ENCODE measurements at places on chromosomes 12 and 14.

DNA sequence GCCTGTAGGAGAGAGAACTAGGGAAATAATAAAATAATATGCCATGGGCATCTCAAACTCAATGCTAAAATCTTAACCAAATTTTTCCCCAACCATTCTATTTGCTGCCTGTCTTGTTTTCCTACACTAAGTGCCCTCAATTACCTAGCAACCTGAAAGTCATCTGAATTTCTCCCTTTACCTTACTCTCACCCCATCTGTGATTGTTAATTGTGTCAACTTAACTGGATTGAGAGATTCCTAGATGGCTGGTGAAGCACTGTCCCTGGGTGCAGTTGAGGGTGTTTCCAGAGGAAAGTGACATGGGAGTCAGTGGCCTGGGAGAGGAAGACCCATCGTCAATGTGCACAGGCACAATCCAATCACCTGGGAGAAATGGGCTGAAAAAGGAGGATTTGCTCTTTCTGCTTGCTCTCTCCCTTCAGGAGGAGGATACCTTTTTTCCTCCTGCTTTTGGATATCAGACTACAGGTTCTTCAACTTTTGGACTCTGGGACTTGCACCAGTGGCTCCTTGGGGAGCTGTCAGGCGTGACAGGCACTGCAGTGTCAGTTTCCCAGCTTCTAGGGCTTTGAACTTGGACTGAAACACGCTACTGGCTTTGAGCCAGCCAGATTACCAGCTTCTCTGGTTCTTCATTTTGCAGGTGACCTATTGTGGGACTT lies 100.1 kb downstream of the PPP1R12A start:
- DNase-seq = no peak

- no peak for DNase-seq
These were observed 765 bp downstream of the TMEM120B start for GRCh38 chr12:121713257-121713777.

GRCh38 chr14:89493877-89494634 lies 77.0 kb upstream of the FOXN3 start:
- DNase-seq = no peak

DNA sequence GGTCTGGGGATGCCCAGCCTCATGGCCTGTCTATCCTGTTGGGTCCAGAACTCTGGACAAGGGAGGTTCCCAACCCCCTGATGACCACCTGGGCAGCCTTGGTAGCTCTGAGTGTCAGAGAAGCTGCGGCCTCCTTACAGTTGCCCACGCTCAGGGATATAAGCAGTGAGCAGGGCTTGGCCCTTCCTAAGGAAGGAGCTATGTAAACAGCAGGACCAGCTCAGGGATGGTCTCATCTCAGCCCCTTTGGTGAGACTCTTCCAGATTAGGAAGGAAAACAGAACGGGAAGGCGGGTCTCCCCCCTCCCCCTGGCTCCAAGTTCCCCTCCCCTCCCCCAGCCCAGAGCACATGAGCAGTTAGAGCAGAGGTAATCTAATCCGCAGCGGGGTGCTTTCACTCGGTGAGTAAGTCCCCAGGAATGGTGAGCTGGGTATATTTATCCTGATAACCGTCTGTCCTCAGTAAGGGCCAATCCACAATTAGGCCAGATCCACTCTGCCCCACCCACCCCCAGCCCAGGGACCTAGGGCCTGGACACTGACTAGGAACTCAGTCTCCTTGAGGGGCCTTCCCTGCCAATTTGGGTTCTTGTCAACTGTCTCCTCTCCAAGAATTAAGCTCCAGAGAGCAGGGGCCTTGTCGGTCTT lies 29.5 kb upstream of the RPLP0 start:
- DNase-seq = peak; percentile 90

- no peak for DNase-seq
These were observed 28.3 kb downstream of the DYNC1H1 start for GRCh38 chr14:101992708-101993107.

- DNase-seq = no peak
These were observed 4.7 kb upstream of the ITGB7 start for GRCh38 chr12:53211476-53212381.

- no peak for DNase-seq
These were observed 176.1 kb downstream of the DAD1 start for GRCh38 chr14:22412926-22413411.

- no peak for DNase-seq
These were observed 209.9 kb upstream of the HMGA2 start for GRCh38 chr12:65614259-65614889.

DNA sequence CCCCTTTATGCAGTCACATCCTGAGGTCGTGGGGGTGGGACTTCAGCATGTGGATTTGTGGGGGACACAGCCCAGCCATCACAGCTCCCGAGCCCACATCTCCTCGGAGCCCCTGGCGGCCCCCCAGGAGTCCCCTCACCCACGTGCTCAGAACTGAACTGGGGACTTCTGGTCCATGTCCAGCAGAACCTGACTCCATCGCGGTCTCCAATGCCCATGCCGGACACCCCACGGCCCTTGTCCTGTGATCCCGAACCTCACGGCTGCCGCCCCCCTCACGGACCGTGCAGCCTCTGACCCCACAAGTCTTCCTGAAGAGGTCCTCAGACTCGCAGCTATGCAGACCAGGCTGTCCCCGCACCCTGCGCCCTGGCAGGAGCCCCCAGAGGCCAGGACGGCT lies 13.5 kb upstream of the FBRSL1 start:
- no peak for DNase-seq

DNA sequence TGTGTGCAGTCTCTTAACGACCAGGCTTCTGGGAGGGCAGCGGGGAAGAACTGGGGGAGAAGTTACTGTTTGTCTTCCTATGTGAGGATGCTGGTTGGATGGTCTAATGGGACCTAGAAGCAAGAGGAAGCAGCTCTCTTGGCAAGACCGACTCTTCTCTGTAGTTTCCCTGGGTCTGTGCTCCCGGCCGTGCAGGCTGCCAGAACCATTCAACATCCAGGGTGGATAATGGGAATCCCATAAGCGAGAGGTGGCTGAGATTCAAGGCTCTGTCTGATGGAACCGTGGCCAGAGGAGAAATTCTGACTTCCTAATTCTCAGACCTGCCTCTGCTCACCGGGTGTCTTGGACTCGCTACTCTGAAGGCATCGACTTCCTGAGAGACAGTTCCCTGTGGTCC lies 561.0 kb upstream of the TBX3 start:
- DNase-seq = no peak

- no peak for DNase-seq
These were observed 29.7 kb downstream of the CHGA start for GRCh38 chr14:92952481-92953298.

GRCh38 chr14:68486033-68486732 lies 306.7 kb downstream of the ZFP36L1 start:
- DNase-seq = no peak

- DNase-seq = peak; percentile 89
These were observed 37.7 kb downstream of the FGD4 start for GRCh38 chr12:32437095-32437515.

DNA sequence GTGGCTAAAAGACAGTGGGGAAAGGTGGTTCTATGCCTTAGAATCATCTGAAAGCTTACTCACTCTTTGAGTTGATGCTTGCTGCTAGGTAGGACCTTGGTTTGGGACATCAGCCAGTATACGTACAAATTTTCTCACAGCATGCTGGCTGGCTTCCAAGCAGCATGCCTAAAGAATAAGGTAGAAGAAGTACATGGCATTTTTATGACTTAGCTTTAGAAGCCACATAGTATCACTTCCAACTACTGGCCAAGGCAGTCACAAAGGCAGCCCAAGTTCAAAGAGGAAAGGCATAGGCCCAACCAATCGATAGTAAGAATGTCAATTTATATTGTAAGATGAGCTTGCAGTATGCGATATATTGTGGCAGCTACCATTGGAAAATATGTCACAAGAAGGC lies 284.2 kb upstream of the CAND1 start:
- no peak for DNase-seq

- no peak for DNase-seq
These were observed 266.0 kb downstream of the FBXL14 start for GRCh38 chr12:1328391-1328790.

DNA sequence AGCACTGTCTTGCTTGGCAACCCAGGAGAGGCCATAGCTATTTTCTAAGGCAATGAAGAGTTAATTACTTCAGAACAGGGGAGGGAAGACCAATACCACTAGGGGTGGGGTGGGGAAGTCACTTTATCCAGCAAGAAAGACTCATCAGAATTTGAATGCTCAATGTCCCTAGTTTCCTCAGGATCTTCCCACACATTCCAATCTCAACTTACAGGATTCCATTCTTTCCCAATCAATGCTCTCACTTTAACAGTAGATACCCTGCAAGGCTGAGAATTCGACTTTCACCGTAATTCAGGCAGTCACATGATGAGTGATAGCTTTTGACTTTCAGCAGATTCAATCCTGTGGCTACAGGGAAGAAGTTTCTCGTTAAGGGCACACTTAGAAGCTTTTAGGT lies 526.6 kb upstream of the SEL1L start:
- DNase-seq = no peak

DNA sequence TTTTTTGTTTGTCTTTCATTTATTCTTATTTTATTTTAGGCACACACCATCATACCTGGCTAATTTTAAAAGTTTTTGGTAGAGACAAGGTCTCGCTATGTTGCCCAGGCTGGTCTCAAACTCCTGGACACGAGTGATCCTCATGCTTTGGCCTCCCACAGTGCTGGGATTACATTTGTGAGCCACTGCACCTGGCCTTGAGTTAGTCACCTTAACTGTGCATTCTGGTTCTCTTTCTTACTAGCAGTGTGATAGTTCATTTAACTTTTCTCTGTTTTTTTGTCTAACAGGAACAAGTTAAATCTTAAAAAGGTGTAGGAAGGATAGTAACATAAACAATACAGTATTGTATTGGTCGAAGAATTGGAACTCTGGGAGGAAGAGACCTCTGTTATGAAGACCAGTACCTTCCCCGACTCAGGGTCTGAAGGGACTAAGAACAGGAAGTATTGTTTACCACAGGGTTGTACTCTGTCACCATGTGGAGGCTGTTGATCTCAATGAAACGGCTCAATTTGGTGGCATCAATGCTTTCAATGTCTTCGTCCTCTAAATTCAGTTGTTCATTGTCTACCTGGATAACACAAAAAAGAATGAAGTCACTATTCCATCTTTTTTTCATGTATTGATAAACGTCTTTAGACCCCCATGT lies 17.7 kb downstream of the ERP27 start:
- no peak for DNase-seq

DNA sequence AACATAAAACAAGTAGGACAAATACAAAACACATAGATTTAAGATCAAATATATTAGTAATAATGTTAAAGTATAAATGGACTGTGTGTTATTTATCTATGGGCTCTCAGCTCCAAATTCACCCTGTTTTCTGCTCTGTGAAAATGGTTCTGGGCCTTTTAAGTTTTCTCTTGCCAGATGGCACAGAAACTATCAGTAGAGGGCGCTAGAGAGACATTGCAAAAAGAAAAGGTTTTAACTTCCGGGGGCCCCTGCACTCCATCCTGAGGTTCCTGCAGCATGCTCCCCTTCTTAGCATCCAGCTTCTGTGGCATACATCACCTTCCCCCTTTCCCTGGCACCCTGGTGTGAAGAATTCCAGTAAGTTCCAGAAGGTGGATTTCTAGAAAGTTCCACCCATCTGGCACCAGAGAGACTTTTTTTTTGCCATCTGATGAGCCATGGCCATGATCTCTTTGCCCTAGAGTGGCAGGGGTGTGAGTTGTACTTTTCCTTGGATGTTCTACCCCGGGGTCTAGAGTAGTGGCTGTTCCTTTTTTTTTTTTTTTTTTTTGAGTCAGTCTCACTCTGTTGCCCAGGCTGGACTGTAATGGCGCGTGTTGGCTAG lies 29.3 kb downstream of the ZCRB1 start:
- DNase-seq = no peak

- peak; percentile 18 for DNase-seq
These were observed 179.6 kb upstream of the DIO2 start for GRCh38 chr14:80390906-80391305.

GRCh38 chr12:25629341-25629740 lies 76.3 kb upstream of the LMNTD1 start:
- DNase-seq = no peak

DNA sequence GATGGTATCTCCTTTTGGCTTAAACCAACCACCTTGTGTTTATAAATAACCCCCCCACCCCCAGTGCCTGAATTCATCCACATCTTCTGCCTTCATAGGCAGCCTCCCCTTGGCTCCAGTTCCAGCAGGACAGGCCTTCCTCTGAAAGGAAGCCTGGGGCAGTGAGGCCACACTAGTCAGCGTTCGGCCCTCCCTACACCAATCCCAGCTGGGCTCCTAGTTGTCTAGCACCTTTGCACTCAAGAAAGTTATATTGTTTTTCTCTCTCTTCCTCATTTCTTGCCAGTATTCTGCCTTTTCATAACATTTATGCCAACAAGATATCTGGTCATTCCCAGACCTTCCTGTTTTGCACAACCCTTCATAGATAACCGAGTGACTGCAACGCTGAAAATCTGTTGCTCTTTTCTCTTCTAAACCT lies 73.1 kb upstream of the ACTN1 start:
- no peak for DNase-seq

- DNase-seq = no peak
These were observed 2.3 kb downstream of the NACA start for GRCh38 chr12:56722832-56723231.

DNA sequence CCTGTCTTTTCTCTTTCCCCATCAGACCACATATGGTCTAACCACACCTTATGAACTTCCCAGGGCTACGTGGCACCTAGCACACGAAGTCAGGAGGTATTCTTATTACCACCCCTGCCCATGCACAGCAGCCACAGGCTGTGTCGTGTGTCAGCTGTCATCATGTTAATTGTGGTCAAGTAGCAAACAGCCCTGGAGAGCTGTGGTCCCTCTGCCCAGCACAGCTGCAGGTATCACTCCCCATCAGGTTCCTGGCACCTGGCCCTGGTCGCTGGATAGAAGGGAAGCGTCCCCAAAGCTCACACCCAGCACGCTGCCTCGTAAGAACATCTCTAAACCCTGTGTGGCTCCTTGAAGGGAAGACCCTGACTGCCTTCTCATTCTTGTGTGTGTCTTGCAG lies 45.4 kb downstream of the CLMN start:
- no peak for DNase-seq

- peak; percentile 31 for DNase-seq
These were observed 163.7 kb downstream of the MYRFL start for GRCh38 chr12:69988481-69989321.

DNA sequence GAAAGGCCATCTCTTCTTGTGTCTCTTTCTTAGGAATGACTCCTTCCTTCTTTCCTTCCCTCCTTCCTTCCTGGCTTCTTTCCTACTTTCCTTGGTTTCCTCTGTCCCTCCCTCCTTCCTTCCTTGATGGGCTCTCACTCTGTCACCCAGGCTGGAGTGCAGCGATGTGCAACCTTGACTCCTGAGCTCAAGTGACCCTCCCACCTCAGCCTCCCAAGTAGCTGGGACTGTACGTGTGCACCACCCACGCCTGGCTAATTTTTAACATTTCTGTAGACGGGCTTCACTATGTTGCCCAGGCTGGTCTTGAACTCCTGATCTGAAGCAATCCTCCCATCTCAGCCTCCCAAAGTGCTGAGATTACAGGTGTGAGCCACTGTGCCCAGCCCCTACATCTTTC lies 10.9 kb upstream of the P2RX7 start:
- no peak for DNase-seq

DNA sequence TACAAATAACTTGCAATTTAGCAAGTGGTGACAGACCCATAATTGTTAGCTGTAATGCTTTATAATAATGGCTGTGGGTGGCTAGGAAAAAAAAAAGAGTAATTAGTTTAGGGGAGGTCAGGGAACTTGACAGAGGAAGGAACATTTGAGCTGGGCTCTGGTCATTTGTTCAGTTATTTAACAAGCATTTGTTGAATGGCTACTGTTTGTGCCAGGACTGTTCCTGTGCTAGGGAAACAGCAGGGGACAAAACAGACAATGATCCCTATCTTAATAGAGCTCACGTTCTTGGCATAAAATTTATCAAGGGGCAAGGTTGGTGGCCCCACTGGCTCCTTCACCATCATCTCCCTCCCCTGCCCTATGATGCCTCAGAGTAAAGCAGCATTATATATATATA lies 18.5 kb downstream of the CHST11 start:
- no peak for DNase-seq

Data from AG08395 (cell line).